ENCODE measurements at places on chromosomes 12 and 14. TPM values are rescaled to one million over a fixed set of nuclear protein-coding genes. Genes with fewer than 3 reads are reported as not detected.
A peak's percentile ranks its signal among the peaks of the same experiment; 100 is the strongest.

DNA sequence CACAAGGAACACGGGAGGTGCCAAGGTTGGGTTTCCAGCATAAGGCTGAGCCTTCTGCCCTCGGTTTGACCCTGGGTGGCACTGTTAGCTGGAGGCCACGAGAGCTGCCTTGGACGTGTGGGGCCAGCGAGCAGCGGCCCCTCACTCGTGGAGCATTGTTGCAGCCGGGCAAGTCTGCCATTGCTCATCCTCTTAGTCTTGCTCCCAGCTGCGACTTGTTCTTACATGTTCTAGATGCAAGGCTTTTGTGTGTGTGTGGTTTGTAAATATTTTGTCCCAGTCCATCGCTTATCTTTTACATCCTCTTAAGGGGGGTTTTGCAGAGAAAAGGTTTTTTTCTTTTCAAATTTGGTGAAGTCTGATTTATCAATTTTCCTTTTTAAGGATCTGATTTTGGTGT, 21.1 kb upstream of the C1S start:
- no peak for DNase-seq

DNA sequence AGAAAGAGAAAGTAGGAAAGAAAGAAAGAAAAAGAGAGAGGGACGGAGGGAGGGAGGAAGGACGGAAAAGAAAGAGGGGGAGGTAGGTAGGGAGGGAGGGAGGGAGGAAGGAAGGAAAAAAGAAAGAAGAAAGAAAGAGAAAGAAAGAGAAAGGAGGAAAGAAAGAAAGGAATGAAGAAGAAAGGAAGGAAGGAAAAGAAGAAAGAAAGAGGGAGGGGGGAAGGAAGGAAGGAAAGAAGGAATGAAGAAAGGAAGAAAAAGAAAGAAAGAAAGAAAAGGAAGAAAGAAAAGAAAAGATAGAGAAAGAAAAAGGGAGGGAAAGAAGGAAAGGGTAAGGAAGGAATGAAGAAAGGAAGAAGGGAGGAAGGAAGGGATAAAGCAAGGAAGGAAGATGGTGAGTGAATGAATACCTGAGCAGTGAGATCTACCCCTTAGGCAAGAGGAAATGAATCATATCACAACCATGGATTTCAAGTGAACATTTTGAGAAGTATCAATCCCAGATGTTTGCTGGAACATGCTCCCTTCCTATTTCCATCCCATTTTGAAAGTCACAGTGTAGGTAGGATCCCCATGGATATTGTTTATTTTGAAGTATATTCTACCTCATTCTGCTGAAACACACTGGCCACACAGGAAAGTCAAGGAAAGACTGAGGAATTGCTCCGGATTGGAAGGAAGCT, 639.4 kb upstream of the TBX3 start:
- DNase-seq = no peak

DNA sequence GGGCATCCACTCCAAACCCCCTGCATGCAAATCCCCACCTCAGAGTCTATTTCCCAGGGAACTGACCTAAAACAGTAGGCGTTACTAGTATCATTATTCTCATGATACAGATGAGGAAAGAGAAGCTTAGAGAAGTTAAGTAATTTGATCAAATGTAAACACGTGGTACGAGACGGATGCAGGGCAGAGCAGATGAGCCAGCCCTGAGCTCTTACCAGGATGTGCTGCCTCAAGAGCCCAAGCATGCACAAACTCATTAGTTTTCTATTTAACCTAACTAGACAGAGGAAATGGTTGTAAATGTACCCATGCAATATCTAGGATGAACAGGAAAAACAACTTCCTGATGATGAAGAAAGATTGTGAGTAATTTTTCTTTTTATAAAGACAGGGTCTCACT, 173.3 kb upstream of the RASSF8 start:
- no peak for DNase-seq

- DNase-seq = no peak
Observed at GRCh38 chr14:50943261-50943942, 881 bp downstream of the PYGL start.

GRCh38 chr12:23775208-23775607, 174.3 kb downstream of the SOX5 start:
- DNase-seq = no peak

GRCh38 chr14:95495538-95496025, 20.9 kb downstream of the SYNE3 start:
- peak; percentile 41 for DNase-seq

DNA sequence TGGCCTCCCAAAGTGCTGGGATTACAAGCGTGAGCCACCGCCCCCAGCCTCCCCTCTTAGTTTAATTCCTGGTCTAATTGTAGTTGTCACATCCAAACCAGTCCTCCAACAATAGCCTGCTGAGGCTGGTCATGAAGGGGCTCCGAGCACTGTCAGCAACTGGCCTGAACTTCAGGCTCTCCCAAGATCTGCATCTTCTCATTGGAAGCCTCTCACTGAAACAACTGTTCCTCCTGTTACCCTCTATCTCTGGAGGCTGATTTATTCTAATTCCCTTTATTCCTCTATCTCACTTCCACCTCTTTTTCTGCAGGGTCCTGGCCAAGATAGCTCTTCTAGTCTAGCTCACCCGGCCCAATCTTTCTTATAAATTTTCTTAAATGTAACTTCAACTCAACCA, 89.4 kb downstream of the DUSP16 start:
- DNase-seq = no peak

DNA sequence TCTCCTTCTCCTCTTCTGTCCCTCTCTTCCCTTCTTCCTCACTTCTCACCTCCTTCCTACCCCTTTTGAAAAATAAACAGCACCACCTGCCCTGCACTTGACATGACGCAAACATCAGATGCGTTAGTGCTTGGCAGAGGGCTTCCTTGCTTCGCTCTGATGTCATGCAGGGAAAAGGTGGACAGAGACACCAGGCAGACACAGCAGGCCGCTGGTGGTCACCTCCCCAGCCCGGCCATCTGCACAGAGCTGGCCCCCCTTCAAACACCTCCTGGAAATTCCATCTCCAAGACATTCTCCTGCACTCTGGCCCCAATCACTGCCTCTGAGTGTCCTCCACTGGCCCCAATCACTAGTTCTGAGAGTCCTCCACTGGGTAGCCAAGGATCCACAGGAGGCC, 353.6 kb downstream of the MED13L start:
- DNase-seq = no peak

- no peak for DNase-seq
Observed at GRCh38 chr14:91273885-91274273, 29.4 kb upstream of the GPR68 start.

DNA sequence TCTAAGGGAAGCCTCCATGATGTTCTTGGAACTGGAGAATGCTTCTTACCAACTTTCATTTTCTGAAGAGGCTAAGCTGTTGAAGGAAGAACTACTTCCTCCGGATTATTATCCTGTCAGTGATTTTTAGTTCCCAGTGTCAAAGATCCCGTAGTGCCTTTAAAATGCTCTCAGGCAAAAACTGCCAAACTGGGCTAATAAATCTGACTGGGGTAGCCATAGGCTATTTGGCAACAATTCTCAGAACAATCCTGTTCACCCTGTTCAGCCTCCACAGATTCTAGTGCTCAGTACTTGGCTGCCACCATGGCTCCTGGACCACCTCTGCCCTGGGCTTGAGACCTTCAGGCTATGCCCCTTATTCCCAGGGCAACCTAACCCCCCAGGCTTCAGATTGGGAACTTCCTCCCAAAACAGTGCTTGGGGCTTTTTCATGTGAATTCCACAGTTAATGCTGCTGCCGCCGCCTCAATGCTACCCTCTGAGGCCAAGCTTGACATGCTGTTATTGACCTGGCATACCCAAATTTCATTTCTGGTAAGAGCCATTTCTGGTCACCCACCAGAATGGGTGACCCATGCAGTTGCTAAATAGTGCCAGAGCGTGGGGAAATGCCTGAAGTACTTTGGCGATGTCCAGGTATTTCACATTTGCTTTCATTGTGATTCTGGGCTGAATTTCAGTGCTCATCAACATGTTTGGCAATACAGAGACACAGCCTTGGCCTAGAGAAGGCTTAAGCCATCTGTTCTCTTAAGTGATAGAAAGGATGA, 110.0 kb upstream of the ARHGAP5 start:
- no peak for DNase-seq

GRCh38 chr12:41476499-41477439, 288.6 kb downstream of the PDZRN4 start:
- DNase-seq = no peak

GRCh38 chr14:31057701-31058364, 31.7 kb upstream of the STRN3 start:
- no peak for DNase-seq

DNA sequence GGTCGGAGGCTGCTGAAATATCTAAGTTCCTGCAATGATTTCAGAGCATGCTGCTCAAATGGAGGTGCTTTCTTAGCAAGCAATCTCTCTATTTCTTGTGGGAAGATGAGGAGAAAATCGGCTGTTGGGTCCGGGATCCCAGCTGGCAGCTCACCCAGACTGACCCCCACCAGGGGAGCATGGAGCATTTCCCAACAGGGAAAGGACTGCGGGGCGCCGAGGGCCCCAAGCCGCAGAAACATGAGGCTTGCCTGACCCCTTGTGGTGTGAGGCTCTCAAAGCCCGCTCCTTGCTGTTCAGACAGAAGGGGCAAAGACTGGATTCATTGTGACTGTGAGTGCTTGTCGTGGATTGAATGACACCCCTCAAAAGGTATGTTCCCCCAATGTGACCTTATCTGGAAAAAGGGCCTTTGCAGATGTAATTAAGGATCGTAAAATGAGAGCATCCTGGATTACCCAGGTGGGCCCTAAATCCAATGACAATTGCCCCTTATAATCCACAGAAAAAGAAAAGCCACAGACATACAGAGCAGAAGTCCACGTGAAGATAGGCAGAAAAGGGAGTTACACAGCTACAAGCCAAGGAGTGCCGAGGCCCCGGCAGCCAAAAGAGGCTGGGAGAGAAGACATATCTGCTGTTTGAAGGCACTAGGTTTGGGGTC, 116.3 kb upstream of the VASH1 start:
- DNase-seq = peak; percentile 29

DNA sequence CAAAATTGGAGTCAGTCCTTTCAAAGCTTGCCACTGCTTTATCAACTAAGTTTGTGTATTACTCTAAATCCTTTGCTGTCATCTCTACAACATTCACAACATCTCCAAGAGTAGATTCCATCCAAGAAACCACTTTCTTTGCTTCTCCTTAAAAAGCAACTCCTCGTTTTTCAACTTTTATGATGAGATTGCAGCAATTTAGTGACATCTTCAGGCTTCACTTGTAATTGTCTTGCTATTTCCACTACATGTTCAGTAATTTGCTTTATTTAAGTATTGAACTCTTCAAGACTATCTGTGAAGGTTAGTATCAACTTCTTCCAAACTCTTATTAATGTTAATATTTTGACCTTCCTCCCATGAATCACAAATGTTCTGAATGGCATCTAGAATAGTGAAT, 747.9 kb downstream of the TMTC2 start:
- DNase-seq = no peak

GRCh38 chr14:105605464-105606304, 79.3 kb downstream of the TMEM121 start:
- no peak for DNase-seq

GRCh38 chr12:15428632-15429031, 106.3 kb downstream of the PTPRO start:
- no peak for DNase-seq

- DNase-seq = no peak
Observed at GRCh38 chr12:122183588-122183940, 641 bp downstream of the LRRC43 start.

GRCh38 chr12:91074851-91075250, 17.0 kb upstream of the KERA start:
- no peak for DNase-seq

DNA sequence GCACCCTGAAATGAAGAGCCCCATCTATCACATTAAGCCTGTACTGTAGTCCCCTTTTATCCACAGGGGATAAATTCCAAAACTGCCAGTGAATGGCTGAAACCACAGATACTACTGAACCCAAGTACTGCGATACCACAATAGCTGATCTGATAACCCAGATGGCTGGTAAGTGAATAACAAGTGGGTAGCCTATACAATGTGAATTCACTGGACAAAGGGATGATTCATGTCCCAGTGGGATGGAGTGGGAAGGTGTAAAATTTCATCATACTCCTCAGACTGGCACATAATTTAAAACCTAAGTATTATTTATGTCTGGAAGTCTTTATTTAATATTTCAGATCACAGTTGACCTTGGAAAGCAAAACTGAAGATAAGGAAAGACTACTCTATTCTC, 201.3 kb downstream of the GPHN start:
- DNase-seq = no peak

GRCh38 chr12:93156086-93156716, 221.5 kb upstream of the NUDT4 start:
- no peak for DNase-seq

- DNase-seq = no peak
Observed at GRCh38 chr14:85061256-85061655, 468.7 kb upstream of the FLRT2 start.

GRCh38 chr12:9273276-9273675, 65.1 kb upstream of the PZP start:
- no peak for DNase-seq

GRCh38 chr12:114884575-114884974, 200.6 kb upstream of the TBX3 start:
- DNase-seq = no peak

- no peak for DNase-seq
Observed at GRCh38 chr14:63725786-63726460, 1.9 kb downstream of the SGPP1 start.

DNA sequence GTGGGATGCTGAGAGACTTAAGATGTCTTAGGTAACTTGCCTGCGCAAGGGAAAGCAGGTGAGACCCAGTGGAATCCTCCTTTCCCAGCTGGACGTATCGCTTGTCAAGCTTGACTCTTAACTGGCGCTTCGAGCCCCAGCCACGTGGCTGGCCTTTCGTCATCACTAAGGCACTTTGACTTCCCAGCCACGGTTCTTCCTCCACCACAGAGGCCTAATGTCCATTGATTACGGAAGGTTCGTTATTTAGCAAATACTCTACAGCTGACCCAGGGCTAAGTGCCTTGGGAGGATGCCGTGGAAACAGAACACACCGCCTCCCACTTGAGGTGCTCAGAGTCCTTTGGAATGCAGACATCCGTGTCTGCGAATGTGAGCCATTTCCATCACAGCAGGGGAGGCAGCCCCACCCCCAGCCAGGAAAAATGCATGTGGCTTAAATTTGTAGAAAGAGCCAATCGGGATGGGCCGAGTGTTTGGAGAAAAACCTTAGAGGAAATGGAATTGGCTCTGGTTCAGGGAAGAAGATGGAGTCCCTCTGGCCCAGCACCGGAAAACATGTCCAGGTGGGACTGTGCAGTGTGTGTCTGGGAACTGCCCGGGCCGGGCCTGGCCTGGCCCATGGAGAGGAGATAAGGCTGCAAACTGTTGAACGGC, 115.7 kb downstream of the PLXNC1 start:
- no peak for DNase-seq

The CCDC197 gene
- not detected for total RNA-seq

The ZDHHC22 gene
- total RNA-seq = not detected

The ACOT6 gene
- total RNA-seq = not detected

The KSR2 gene
- not detected for total RNA-seq

The SSPN gene
- total RNA-seq = not detected

The ASPG gene
- not detected for total RNA-seq

The WNT5B gene
- not detected for total RNA-seq

The SETD1B gene
- 13.3 TPM for total RNA-seq

The SDR39U1 gene
- 55.5 TPM for total RNA-seq

The DCP1B gene
- 15.7 TPM for total RNA-seq

Data from activated CD8-positive, alpha-beta T cell treated with anti-CD3 and anti-CD28 coated beads for 36 hours (primary cell).